Retinal pigment epithelial cell (primary cell): ENCODE measurements at places on chromosomes 7 and 10.

DNA sequence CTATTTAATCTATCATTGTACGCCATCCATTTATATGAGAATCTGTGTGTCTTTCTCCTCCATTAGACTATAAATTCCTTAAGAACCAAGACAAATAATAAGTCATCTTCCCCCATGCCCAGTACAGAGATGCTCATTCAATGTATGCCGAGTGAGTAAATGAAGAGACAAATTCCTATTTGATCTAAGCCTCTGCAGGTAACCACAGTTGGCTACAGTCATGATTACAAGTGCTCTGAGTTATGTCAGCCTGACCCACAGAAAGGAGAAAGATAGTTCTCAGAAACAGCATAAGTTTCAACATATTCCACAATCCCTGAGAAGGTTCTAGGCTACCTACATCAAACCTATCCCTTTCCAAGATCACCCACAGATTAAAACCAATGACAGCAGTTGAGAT, 46.1 kb downstream of the MPP7 start:
- no peak for DNase-seq

GRCh38 chr7:7247658-7248057, 65.3 kb downstream of the C1GALT1 start:
- DNase-seq = no peak

DNA sequence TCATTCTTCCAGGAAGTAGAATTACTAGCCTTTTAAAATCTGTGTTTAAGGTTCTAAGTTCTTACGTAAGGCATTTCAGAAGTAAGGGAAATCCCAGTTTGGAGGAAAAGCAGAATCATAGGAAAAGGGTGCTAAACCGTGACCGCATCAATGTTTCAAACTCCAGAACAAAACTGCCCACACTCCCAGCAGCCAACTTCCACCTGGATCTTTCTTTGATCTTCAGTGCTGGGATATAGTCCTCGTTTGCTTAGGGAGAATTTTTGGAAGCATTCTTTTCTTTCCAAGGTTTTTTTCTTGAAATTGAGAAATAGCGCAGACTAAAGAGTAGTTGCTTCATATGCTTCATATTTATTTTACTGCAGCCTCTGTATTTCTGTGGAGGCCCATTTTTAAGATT, 8.9 kb downstream of the PROSER2 start:
- DNase-seq = no peak

- no peak for DNase-seq
These were observed 79.7 kb upstream of the PODXL start for GRCh38 chr7:131636092-131636491.

GRCh38 chr7:35839860-35840854, 39.3 kb downstream of the SEPTIN7 start:
- peak; percentile 62 for DNase-seq

GRCh38 chr7:123397746-123398338, 136.6 kb downstream of the IQUB start:
- no peak for DNase-seq

DNA sequence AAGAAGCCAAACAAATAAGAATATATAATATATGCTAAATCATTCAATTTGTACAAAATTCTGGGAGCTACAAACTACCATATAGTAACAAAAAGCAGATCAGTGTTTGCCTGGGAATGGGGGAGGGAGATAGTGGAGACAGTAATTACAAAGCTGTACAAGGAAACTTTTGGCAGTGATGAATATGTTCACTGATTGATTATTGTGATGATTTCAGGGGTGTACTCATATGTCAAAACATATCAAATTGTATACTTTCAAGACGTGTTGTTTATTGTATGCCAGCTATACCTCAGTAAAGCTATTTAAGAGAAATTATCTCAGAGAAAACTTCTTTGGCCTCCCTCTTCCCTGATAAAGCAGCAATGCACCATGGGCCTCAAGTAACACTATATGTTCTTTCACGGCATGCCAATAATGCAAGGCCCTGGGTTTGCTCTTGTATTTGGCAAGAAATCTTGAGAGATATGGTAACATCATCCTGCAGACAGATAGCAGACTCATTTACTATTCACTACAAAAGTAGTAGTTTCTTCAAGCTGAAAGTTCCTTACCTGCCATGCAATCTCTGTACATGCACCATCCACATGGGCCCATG, 133.5 kb downstream of the HBP1 start:
- DNase-seq = no peak

GRCh38 chr10:86440874-86441843, 74.6 kb upstream of the GRID1 start:
- DNase-seq = peak; percentile 66

DNA sequence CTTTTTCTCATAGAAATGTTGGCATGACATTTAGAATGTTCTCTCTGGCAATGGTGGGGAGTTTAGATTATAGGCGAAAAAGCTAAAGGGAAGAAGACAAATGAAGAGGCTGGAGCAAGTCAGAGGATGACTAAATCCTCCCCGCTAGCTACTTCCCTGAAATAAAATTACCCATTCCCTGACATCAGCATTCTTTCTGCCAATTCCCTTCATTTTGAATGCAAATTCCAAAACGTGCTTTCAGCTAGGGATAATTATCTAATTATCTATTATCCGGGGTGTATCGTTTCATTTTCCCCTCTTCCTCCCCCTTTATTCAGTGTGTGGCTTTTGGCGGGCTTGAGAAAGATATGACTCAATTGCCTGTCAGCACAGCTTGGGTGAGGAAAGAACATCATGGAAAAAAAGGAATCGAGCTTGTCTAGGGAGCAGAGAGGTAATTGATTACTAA, 672.3 kb downstream of the TNS3 start:
- DNase-seq = no peak

DNA sequence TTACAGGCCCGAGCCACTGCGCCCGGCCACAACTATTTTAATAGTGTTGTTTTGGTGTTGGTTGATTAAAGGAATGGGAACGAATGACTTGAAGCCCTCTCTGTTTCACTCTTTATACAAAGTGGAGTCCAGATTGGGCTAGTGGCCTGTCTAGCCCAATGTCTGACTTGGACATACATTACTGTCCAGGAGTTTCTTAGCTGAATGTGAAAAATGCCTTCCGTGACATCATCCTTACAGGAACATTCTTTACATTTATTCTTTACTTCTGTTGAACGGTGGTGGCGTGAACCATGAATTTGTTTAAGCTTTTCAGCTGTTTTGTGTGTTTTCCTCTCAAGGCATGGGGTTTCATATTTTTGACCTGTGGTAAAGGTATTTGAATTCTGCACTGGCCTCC, 67.9 kb downstream of the DAGLB start:
- DNase-seq = no peak

- DNase-seq = no peak
These were observed 320.3 kb downstream of the LRRTM3 start for GRCh38 chr10:67246066-67246555.

GRCh38 chr10:14111208-14111607, 219.5 kb downstream of the FRMD4A start:
- DNase-seq = no peak

DNA sequence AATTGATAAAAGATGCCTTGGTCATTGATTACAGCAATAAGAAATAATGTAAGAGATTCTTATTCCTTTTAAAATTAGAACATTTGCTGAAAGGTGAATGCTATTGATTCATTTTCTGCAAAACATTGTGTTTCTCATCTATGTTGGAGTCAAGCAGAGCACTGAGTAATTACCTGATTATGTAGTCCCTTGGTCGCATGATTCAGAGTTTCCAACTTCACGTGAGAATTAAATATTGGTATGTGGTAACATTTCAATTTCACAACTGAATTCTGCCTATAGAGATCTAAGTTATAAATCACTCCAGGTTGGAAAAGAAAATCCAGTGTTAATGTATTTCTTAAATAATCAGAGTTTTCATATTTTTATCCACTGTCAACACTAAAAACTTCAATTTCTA, 701.4 kb downstream of the PHTF2 start:
- DNase-seq = no peak

GRCh38 chr10:10196701-10197100, 821.0 kb upstream of the CELF2 start:
- no peak for DNase-seq

GRCh38 chr10:58404001-58404400, 18.8 kb downstream of the TFAM start:
- DNase-seq = no peak

DNA sequence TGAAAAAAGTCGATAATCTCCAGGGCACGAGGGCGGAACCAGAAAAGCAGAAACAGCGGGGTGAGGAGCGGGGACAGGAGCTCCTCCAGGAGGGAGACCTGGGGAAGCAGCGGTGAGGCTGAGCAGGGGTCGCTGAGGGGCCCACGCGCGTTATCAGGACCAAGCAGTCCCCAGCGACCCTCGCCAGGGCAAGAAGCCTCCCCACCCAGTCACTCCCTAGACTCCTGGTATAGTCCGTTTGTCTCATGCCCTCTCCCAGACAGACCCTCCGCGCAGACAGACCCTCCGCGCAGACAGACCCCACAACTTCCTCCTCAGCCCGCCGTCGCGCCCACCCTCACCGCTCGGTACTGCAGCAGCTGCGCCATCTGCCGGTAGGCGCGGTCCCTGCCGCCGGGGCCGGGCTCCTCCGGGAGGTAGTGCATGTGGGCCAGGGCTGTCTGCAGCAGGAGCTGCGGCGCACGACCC, 6.3 kb downstream of the ATG9B start:
- DNase-seq = no peak

- no peak for DNase-seq
These were observed 7.3 kb downstream of the FAM20C start for GRCh38 chr7:199483-200249.

DNA sequence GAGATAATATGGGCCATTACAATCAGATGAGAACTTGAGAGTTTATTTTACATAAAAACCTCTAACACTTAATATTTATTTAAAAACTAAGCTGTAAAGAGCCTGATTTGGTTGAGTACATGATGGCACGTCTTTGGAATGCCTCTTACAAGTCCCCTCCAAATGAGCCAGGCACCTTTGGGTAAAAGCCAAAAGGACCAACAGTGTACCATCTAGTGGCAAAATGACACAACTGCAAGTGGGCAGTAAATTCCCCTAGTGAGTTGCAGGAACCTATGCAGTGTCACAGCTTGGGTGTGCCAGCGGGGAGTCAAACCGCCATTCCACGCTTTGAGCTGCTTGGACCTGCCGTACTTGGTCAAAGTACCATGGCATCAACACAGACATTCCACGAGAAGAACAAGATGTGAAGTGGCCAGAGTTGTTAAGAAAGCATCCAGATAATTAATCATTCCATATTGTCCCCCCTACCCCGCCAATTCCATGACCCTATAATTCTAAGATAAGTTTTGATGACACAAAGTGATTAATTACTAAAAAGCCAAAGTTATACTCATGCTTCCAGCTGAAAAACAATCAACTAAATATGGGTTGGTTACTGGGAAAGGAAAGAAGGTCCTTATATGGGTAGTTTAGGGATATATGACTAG, 115.2 kb downstream of the SORBS1 start:
- peak; percentile 39 for DNase-seq

DNA sequence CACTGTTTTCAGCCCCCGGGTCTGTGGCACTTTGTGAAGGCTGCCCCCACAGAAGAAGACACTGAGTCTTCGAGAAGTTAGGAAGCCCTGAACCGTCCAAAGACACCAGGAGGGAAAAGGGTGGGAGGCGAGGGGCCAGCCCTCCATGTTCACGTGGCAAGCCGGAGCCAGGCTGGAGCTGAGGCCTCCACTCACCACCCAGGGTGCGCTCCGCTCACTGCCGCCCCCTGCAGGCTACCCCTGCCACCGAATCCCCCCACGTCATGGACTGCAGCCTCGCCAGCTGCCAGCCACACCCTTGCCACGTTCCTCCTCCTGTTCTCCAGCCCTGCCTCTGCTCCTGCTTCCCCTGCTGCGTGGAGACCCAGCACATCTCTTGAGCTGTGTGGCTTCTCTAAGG, 59.0 kb upstream of the EN2 start:
- DNase-seq = no peak

DNA sequence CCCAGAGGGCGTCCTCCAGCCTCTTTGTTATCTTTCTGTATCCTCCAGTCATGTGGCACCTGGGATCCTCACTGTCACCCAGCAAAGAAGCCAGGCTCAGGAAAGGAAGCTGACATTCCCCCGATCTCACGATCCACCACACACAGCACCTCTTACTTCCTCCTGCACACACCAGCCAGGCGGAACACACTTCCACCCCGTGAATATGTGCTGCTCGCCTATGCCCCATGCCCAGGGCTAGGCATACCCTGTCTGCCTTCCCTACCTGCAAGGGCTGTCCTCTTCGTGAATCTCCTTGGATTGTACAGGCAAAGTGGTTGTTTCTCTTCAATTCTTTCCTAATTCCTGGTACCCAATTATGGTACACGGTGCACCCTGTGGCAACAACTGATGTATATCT, 191.0 kb downstream of the TNS3 start:
- no peak for DNase-seq

GRCh38 chr10:120095875-120096274, 203.3 kb downstream of the SEC23IP start:
- DNase-seq = no peak

DNA sequence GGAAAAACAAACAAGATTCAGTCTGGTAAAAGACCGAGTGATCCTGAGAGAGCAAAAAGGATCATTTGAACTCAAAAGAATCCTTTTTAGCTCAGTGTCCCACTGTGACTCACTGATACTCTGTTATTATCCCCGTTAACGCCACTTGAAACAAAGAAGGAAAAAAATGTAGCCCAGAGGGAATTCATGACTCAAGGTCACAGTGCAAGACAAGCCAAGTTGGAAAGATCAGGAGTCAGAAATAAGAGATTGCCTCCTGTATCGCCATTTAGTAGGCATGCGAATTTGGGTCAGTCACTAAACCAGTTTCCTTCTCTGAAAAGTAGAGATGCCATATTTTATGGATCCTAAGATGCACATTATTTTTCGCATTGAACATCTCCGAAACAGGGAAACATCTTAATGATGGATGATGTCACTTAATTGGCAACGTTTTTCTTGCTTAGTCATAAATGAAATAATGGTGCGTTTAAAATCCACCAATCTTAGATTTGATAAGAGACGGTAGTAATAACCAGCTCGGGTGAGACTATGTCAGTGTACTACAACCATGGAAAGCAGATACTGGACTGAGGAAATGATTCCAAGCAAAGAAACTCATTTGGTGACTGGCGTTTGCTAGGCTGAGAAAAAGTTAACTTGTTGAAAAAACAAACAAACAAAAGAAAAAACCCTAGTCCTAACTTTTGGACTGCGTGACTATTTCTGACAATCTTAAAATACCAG, 502.0 kb upstream of the CELF2 start:
- no peak for DNase-seq

DNA sequence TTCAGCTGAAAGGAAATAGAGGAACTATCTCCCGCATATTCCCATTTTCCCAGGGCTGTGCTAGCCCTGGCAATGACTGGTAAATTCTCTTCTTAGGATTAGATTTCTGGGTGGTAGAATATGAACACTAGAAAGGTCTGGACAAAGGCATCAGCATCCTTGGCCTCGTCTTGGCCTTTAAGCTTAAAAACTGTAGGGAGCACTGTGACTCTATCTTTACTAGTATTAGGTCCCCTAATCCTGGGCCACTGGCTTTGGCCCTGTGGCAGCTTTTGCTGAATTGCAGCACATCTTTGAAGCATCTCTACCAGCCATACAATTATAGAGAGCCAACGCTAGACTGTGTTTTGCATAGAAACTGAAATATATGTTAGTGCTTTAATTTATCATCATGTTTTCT, 41.5 kb upstream of the EBLN1 start:
- no peak for DNase-seq
